ENCODE measurements at places on chromosomes 4 and X. TPM values are rescaled to one million over a fixed set of nuclear protein-coding genes. Genes with fewer than 3 reads are reported as not detected.

Gene SPANXN3
- total RNA-seq: not detected

GRCh38 chr4:114866901-114867670, 246.3 kb downstream of the NDST4 start:
- no peak overlapping the region for H3K27ac ChIP-seq
- H3K4me1 ChIP-seq: no peaks in the 10 kb centered on the region
- H3K36me3 ChIP-seq: no peaks in the 10 kb centered on the region
- H3K27me3 ChIP-seq: no peaks in the 10 kb centered on the region
- no peak for DNase-seq

GRCh38 chr4:130026185-130026584, 930.2 kb downstream of the C4orf33 start:
- H3K27me3 ChIP-seq: no peaks in the 10 kb centered on the region
- H3K4me3 ChIP-seq: no peak overlapping the region
- no peaks in the 10 kb centered on the region for H3K36me3 ChIP-seq
- no peaks in the 10 kb centered on the region for H3K4me1 ChIP-seq
- no peak overlapping the region for H3K27ac ChIP-seq
- DNase-seq: no peak

DNA sequence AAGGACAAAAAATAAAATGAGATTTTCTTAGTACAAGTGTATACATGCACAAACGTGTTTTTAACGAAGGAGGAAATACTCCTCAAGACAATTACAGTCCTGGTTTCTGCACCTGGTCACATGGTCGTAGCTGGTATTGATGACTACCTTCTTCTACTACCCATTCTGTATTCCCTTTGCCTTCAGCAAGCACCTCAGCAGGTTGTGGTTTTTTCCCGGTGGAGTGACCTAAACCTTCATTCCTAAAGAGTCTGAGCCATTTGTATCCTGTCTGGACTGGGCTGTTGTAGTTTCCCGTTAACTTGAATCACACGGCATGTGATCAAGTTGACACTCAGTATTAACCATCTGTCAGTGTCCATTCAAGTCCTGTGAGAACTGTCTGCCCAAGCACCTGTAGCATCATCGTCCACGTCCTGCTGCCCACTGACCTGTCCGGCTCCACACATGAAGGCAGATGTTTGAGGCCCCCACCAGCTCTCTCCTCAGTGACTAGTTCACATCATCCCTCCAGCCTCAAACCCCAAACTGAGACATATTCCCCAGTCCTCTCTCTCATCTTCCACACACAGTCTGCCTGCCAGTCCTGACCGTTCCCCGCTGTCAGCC, 31.1 kb upstream of the TBC1D14 start:
- H3K27ac ChIP-seq: no peak overlapping the region
- no peaks in the 10 kb centered on the region for H3K4me1 ChIP-seq
- no peak overlapping the region for H3K4me3 ChIP-seq
- peaks cover 2% of the 10 kb centered on the region for H3K36me3 ChIP-seq
- DNase-seq: no peak
- no peaks in the 10 kb centered on the region for H3K27me3 ChIP-seq

DNA sequence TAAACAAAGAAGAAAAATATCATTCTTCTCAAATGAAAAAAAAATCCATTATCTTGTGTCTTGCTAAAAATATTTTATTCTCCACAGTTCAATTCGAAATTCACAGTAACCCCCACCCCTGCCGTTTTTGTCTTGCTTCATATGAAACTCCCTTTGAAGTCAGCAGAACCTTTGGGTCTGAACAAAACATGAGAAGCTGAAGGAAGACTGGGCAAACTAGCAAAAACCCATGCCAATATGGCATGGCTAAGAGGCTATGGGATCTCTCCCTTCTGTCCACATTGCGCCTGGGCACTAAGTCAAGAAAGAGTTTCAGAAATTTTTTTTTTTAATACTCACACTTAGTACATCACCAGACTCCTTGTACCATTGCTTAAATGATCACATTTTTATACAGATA, 136.0 kb upstream of the SMIM31 start:
- no peak for DNase-seq
- H3K4me1 ChIP-seq: no peaks in the 10 kb centered on the region
- no peaks in the 10 kb centered on the region for H3K36me3 ChIP-seq
- no peak overlapping the region for H3K27ac ChIP-seq
- H3K27me3 ChIP-seq: no peaks in the 10 kb centered on the region
- H3K4me3 ChIP-seq: no peak overlapping the region

DNA sequence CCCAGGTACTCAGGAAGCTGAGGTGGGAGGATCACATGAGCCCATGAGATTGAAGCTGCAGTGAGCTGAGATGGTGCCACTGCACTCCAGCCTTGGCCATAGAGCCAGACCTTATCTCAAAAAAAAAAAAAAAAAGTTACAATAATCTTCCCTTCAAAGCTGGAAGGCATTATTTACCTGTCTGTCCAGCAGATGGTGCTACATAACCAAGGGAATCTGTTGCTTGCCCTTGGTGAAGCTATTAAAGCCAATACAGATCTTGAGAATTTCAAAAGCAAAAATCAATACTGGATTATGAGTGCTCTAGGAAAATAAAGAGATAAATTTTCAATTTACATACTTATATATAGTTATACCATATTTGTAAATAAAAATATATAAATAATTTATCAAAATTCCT, 25.9 kb downstream of the PKD2 start:
- no peak overlapping the region for H3K4me3 ChIP-seq
- no peaks in the 10 kb centered on the region for H3K27me3 ChIP-seq
- H3K4me1 ChIP-seq: no peaks in the 10 kb centered on the region
- DNase-seq: peak; percentile 70

- H3K4me3 ChIP-seq: no peak overlapping the region
- no peak overlapping the region for H3K27ac ChIP-seq
- DNase-seq: no peak
- H3K36me3 ChIP-seq: no peaks in the 10 kb centered on the region
- no peaks in the 10 kb centered on the region for H3K27me3 ChIP-seq
- 0 out of 2 replicates have a peak, but pooled peaks cover 6% of the 10 kb centered on the region for H3K4me1 ChIP-seq
These were observed 317.9 kb downstream of the OPHN1 start for GRCh38 chrX:68115371-68115770.

DNA sequence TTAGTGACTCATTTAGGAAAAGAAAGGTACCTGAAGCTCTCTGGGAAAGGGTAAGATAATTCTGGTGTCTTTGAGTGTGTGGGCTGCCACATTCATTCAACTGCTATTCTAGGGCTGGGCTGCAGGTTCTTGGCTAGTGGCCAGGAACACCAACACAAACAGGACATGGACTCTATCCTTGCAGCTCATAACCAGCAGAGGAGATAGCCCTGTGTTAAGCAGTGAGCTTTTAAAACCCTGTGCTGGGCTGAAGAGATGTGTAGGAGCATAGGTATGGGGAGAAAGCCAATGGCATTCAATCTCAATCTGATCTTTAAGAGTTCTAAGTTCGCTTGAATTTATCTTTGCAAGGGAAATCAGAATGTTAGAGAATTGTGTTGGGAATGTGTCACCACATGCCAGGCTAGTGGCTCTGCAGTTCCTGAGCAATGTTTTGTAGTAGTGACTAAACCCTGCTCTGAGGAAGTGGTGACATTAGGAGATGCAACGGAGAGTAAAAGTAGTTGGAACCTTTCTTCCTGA, 39.2 kb downstream of the SGMS2 start:
- no peak overlapping the region for H3K27ac ChIP-seq
- H3K4me1 ChIP-seq: no peaks in the 10 kb centered on the region
- no peak for DNase-seq
- H3K27me3 ChIP-seq: no peaks in the 10 kb centered on the region
- H3K36me3 ChIP-seq: no peaks in the 10 kb centered on the region

GRCh38 chrX:10032147-10032546, 65.0 kb downstream of the CLDN34 start:
- no peaks in the 10 kb centered on the region for H3K27me3 ChIP-seq
- H3K4me3 ChIP-seq: no peak overlapping the region
- DNase-seq: no peak
- H3K27ac ChIP-seq: peak overlapping the region; percentile 83
- no peaks in the 10 kb centered on the region for H3K36me3 ChIP-seq

Gene ATP2B3
- total RNA-seq: not detected

- peak; percentile 20 for DNase-seq
- H3K27ac ChIP-seq: no peak overlapping the region
- peaks cover 1% of the 10 kb centered on the region for H3K27me3 ChIP-seq
- peak overlapping the region; percentile 35 for H3K4me3 ChIP-seq
These were observed 5.6 kb downstream of the PRDM8 start for GRCh38 chr4:80202741-80203553.

- peaks cover 1% of the 10 kb centered on the region for H3K27me3 ChIP-seq
- no peaks in the 10 kb centered on the region for H3K4me1 ChIP-seq
- H3K27ac ChIP-seq: no peak overlapping the region
- H3K36me3 ChIP-seq: no peaks in the 10 kb centered on the region
These were observed 62.2 kb downstream of the STOX2 start for GRCh38 chr4:183967266-183967665.

DNA sequence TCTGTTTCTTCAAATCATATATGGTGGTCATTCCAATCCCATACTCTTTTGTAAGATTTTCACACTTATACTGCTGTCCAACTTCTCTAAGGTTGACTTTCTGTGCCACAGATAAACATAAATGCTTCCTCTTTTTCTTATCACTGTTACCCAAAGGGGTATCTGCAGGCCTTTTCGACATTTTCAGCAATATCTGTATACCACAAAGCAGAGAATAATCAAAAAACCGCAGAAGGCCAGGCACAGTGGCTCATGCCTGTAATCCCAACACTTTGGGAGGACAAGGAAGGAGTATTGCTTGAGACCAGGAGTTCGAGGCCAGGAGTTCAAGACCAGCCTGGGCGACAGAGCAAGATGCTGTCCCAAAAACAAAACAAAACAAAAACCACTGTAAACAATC, 3.1 kb upstream of the RFC1 start:
- H3K4me3 ChIP-seq: no peak overlapping the region
- peaks cover 3% of the 10 kb centered on the region for H3K4me1 ChIP-seq
- H3K27ac ChIP-seq: no peak overlapping the region
- no peaks in the 10 kb centered on the region for H3K36me3 ChIP-seq
- H3K27me3 ChIP-seq: no peaks in the 10 kb centered on the region

- no peak for DNase-seq
- H3K27ac ChIP-seq: no peak overlapping the region
- no peak overlapping the region for H3K4me3 ChIP-seq
- H3K27me3 ChIP-seq: no peaks in the 10 kb centered on the region
- peaks cover 5% of the 10 kb centered on the region for H3K4me1 ChIP-seq
These were observed 73.8 kb downstream of the CHIC2 start for GRCh38 chr4:53990641-53991040.

DNA sequence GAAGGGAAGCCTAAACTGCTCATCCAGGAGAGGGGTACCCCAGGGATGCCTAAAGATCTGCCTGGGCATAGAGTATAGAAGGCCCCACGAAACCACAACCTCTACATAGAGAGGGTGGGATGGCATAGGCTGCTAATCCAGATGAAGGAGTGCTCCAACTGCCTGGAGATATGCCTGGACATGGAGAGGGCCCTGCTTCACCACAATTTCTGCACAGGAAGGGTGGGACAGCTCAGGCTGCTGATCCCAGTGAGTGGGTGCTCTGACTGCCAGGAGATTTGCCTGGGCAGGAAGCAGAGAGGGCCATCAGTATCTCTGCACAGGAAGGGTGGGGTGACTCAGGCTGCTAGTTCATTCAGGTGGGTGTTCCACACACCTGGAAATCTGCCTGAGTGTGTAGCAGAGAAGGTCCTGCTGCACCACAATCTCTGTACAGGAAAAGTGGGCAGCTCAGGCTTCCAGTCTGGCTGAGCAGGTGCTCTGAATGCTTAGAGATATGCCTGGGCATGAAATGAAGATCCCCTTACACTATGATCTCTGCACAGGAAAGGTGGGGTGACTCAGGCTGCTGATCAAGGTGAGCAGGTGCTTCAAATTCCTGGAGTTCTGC, 61.1 kb downstream of the ZNF518B start:
- DNase-seq: no peak
- no peaks in the 10 kb centered on the region for H3K36me3 ChIP-seq
- H3K27ac ChIP-seq: no peak overlapping the region
- no peak overlapping the region for H3K4me3 ChIP-seq

DNA sequence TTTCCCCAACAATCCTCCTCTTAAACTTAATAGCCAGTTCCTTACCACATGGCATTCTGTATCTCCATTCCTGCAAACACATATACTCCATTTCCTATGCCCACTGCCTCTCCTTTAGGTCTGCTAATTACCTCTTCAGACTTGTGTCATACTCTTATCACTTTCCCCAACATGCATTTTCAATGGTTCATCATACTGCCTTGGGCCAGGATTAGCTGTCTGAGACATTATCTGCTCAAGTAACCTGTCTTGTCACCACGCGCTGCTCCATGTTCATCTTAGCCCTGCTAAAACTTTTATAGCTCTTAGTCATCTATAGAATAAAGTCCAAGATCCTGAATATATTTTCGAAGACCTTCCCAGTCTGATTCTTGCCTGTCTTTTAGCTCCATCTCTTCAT, 224.1 kb upstream of the GK2 start:
- H3K27me3 ChIP-seq: no peaks in the 10 kb centered on the region
- DNase-seq: no peak
- H3K4me3 ChIP-seq: no peak overlapping the region
- H3K4me1 ChIP-seq: no peaks in the 10 kb centered on the region
- H3K36me3 ChIP-seq: no peaks in the 10 kb centered on the region
- no peak overlapping the region for H3K27ac ChIP-seq

- no peaks in the 10 kb centered on the region for H3K27me3 ChIP-seq
- no peak for DNase-seq
- H3K27ac ChIP-seq: no peak overlapping the region
- H3K36me3 ChIP-seq: no peaks in the 10 kb centered on the region
- no peaks in the 10 kb centered on the region for H3K4me1 ChIP-seq
- H3K4me3 ChIP-seq: no peak overlapping the region
These were observed 89.7 kb downstream of the EPHA5 start for GRCh38 chr4:65580551-65580950.

- peaks cover 6% of the 10 kb centered on the region for H3K4me1 ChIP-seq
- peak overlapping the region; percentile 79 for H3K27ac ChIP-seq
- no peaks in the 10 kb centered on the region for H3K36me3 ChIP-seq
- no peaks in the 10 kb centered on the region for H3K27me3 ChIP-seq
- peak; percentile 57 for DNase-seq
These were observed 37.5 kb upstream of the STK26 start for GRCh38 chrX:131985526-131986049.
